DMS153 (cell line): ENCODE measurements at places on chromosomes 7 and 10.

GRCh38 chr10:117339578-117339977, 35.7 kb downstream of the PDZD8 start:
- no peak for DNase-seq

DNA sequence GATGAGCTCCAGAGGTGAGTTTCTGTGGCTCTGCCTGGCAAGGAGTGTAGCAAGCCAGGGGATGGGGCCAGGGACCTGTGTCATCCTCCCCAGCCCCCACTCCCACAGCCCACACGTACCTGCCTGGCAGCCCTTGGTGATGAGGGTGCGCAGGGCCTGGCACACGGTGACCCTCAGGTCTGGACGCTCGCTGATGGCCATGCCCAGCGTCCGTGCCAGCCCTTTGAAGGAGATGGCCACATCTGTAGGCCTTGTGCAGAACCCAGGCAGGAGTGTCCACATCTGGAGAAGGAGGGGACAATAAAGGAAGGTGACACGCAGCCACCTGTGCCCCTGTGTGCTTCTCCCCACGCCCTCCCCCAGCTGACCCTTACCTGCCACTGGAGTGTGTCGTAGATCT, 27.7 kb downstream of the RRP12 start:
- no peak for DNase-seq

DNA sequence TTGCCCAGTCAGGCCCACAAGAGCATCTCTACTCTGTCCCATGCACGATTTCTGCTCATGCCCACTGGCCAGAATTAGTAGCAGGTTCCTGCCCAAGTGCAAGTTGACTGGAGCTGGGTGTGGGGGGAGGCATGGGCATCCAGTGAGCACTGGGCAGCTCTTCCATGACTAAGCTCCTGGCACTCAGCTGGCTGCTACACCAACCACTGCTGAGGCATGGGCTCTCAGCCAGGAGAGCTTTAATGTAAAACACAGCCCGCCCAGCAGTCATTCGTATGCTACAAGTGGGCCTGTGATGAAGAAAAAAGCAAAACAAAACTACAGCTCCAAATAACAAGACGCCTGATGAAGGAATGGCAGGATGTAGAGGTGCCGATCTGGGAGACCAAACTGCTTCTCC, 335.4 kb upstream of the PFKP start:
- DNase-seq: no peak

GRCh38 chr7:127959770-127960169, 71.5 kb downstream of the LRRC4 start:
- no peak for DNase-seq

- DNase-seq: no peak
Observed at GRCh38 chr7:90461219-90461618, 8.2 kb upstream of the PTTG1IP2 start.

GRCh38 chr10:14691359-14691758, 83.3 kb downstream of the FAM107B start:
- DNase-seq: no peak

DNA sequence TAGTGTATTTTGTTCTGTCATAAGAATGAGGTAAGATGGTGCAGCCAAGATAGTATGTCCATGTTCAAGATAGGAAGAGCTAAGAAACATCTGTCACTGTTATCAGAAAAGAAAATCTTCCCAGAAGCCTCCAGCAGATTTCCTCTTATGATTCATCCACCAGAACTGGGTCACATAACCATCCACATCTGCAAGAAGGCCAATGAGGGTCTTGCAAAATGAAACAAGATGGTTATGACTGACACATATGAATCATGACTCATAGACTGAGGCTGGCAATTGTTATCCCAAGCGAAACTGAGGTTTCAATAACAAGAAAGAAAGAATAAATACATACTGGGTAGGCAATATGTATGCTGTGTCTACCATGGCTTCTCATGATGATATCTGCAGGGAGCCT, 30.3 kb downstream of the CCNJ start:
- no peak for DNase-seq

- no peak for DNase-seq
Observed at GRCh38 chr10:86960003-86960862, 1.8 kb downstream of the SNCG start.

DNA sequence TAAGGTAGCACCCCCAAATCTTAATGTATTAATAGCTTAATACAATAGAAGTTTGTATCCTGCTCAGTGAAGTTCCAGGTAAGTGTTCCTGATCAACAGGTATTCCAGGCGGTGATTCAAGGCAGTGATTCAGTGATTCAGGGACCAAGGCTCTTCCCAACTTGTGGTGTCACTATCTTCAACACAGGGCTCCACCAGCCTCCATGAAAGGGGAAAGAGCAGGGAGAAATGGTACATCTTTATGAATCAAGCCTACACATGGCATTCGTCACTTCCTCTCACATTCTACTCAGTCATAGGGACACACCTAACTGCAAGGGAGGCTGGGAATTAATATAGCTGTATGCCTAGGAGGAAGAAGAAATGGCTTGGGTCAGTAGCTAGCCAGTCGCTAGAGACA, 5.1 kb downstream of the GOLGA7B start:
- no peak for DNase-seq

DNA sequence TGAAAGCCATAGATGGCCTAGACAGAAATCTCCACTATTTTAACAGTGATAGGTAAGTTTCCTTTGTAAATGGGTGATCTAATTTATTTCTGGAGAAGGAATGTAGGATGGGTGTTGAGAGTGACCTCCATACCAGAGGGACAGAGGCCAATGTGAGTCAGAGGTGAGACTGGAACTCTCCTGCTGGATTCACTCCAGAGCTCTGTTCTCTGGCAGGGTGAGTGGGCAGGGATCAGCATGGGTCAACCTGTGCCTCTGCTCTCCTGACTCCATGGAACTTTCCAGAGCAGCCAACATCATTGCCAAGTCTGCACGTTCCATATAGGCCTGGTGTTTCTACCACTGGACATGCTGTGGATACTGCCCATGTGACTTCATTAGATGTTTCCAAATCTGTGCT, 11.4 kb downstream of the AKR1C3 start:
- DNase-seq: no peak

GRCh38 chr7:4765776-4766490, 9.5 kb upstream of the AP5Z1 start:
- DNase-seq: no peak

DNA sequence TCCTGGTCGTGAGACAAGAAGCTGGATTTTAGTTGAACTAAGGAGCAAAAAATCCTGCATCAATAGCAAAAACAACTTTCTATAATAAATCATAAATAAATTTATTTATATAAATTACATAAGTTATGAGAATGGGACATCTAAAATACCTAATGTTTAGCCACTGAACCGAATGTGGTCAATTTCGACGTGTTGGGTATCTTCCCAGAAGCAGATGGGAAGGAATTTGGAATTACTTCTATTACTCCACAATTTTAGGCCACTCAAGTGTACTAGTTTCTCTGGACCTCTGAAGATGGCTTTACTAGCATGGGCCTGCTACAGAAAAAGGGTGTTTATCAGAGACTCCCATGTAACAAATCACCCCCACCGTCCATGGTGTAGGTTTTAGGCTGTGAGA, 172.0 kb downstream of the PRPF18 start:
- DNase-seq: no peak

GRCh38 chr7:28547115-28547514, 134.8 kb downstream of the CREB5 start:
- DNase-seq: no peak

- peak; percentile 99 for DNase-seq
Observed at GRCh38 chr7:36945612-36946400, 221.5 kb upstream of the AOAH start.

DNA sequence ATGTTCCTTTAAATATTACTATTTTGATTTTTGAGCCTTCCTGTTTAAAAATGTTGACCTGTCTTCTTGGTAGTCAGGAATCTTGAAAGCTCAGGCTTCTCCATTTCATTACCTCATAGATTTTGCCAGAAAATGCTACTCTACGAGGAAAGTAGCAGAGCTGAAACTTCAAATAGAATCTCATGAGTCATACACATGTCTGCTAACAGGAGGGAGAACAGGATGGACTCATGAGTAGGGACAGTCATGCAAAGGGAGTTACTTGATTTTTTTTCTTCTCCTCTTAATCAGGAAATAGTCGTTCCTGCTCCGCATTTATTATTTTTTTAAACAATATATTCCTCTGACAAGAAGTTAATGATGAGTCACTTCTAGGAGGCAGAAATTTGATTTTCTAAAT, 37.0 kb upstream of the MINDY3 start:
- no peak for DNase-seq

- DNase-seq: no peak
Observed at GRCh38 chr10:122282909-122283308, 11.8 kb downstream of the BTBD16 start.

GRCh38 chr10:46299536-46300369, 13.0 kb downstream of the ANTXRL start:
- no peak for DNase-seq

GRCh38 chr10:101028446-101029337, 2.2 kb downstream of the PDZD7 start:
- DNase-seq: no peak

DNA sequence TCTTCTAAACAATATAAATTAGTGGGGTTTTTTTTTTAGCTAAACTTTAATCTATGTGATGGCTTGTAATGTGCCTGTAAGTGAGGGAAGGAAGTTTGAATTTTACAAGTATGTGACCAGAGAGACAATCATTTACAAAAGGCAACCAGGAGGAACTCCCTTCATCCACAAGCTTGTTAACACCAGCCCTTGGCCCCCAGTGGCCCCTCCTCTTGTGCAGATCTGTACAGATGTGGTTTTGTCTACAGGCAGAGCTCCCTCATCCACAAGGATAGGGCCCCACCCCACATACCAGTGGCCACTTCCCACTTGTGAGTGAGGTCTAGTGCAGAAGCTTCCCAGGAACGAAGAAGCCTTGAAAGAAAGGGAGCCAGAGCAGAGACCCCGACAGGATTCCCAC, 234.1 kb upstream of the KMT2E start:
- no peak for DNase-seq

DNA sequence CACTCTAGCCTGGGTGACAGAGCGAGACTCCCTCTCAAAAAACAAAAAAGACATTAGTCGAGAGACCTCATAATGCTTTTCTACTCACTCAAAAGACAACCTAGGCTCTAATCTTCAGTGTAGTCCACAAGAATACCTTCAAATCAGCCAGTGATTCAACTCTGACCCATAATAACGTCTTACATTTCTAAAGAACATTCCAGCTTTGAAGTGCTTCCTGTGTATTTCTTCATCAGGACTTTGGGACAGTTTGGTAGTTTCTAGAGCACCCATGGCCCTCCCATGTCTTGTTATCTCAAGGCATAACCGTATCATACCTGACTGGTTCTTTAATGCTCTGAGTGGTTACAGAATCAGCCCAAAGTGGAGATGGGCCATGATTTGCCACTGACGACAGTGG, 221.3 kb downstream of the SKIDA1 start:
- no peak for DNase-seq

DNA sequence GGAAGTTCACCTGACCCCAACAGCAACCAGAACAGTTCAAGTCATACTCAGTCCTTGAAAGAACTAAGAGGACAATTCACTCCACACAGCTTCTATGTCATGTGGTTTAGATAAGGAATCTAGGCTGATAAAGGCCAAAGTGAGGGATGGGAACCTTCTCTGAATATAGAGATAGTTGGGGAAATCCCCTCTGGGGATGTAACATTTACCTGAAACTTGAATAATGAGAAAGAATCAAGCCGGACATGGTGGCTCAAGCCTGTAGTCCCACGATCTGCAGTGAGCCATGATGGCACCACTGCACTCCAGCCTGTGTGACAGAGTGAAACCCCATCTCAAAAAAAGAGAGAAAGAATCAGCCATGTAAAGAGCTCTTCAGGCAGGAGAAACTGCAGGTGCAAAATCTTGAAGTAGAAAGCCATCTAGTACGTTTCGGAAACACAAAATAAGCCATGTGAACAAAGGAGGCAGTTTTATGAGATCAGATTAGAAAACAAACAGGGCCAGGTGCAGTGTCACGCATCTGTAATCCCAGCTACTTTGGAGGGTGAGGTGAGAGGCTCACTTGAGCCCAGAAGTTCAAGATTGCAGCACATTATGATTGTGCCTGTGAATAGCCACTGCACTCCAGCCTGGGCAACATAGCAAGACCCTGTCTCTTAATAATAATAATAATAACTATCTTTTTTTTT, 4.5 kb upstream of the DNMBP start:
- no peak for DNase-seq

DNA sequence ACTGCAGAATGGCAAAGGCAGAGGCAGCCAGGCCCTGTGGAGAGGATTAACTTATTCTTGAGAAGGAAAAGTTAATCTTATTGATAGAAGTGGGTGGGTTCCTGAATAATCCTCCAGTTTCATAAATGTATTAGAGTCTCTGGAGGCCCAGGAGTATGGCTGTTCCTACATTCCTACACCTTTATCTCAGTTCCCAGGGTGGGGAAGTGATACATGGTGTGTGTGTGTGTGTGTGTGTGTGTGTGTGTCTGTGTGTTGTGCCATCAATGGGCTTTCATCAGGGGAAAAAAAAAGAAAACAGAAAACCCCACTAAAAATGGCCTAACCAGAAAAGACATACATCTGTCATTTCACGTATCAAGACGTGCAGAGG, 22.0 kb upstream of the GSDME start:
- no peak for DNase-seq

- no peak for DNase-seq
Observed at GRCh38 chr7:149205690-149206381, 10.5 kb downstream of the ZNF282 start.

DNA sequence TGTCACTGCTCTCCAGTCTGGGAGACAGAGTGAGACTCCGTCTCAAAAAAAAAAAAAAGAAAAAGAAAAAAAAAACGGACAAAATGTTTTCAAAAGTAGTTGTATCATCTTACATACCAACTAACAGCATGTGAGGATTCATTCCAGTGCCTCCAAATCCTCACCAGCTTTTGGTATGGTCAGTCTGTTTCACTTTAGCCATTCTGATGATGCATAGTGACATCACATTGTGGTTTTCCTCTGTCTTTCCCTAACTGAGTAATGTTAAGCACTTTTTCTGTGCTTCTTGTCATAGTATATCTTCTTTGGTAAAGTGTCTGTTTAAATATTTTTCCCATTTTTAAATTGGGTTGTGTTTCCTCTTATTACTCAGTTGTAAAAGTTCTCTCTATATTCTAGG, 251.4 kb upstream of the CTBP2 start:
- DNase-seq: no peak

DNA sequence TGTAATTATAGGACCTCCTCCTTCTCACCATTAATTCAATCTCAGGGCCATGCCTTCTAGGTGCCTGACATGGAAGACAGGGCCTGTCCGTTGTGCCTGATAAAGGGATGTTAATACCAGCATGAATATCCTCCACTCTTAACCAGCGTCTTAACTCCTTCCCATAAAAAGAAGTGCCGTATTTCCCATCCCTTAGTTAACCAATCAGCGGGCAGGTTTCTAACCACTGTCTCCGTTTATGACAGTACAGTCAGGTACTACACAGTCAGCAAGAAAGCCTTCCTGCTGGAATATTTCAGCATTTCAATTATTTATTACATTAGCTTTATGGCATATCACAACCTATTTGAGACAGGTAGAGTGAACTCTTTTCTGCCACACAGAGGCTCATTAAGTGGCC, 308.6 kb upstream of the FZD8 start:
- DNase-seq: no peak

GRCh38 chr10:52871191-52871843, 98.7 kb upstream of the MBL2 start:
- no peak for DNase-seq
